ENCODE measurements at places on chromosomes 13 and 19. TPM values are rescaled to one million over a fixed set of nuclear protein-coding genes. Genes with fewer than 3 reads are reported as not detected.

DNA sequence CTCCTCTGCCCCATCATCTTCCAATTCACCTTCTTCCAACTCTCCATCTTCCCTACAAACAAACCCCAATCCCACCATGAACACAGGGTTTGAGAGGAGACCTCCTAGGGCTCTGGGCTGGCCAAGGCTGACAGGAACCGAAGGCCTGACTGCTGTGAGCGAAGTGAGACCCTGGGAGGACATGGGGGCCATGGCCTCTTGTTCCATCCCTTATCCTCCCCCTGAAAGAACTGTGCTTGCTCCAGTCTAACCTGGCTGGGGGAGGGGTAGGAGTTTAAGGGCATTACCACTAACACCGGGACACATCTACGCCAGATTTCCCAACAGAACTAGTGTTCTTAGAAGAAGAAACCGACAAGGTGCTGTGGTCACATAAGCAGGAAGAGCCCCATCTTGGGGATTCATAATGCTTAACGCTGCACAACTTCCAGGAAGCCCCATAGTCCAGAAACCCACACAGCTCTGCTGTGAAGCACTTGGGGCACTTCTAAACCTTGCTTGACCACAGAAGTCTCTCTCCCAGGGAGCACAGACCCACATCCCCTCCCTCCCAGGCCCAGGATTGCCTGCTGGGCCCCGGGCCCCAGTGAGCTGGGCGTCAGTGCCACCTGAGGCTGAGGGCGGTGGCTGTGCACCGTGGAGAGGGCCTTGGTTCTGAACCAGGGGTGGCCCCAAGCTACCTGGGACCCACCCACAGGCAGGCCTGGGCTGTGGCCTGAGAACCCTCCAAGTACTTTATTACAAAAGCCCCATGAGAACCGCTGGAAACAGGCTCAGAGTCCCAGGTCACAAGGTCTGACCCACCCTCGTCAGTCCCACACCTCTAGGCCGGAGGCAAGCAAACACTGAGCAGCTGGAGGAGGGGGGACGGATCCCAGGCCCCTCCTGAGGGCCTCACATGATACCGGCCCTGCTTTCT is 18.8 kb downstream of the ZC3H4 start:
- DNase-seq, result peak; percentile 23

DNA sequence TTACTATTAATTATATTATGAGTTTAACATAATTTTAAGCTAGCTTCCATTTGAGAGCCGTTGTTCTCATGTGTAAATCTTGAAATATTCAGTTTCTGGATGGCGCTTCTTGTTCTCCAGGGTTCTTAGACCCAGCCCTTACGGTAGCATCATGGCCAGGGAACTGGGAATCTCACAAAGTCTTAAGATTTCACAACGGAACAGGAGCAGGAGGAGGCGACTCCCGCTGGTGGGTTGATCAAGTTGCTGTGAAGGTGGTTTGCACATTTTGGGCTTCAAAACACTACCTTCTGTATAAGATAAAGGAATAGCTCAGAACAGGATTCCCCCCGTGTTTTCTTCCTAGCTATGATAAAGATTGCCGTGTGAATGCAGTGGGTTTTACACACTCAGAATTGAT is 2.8 kb downstream of the NAXD start:
- no peak for DNase-seq

GRCh38 chr13:65943708-65944107 is 1286.4 kb downstream of the PCDH9 start:
- DNase-seq, result no peak

Gene AXL
- total RNA-seq, result 104 TPM

GRCh38 chr19:53985863-53986262 is 5.6 kb upstream of the CACNG6 start:
- no peak for DNase-seq

DNA sequence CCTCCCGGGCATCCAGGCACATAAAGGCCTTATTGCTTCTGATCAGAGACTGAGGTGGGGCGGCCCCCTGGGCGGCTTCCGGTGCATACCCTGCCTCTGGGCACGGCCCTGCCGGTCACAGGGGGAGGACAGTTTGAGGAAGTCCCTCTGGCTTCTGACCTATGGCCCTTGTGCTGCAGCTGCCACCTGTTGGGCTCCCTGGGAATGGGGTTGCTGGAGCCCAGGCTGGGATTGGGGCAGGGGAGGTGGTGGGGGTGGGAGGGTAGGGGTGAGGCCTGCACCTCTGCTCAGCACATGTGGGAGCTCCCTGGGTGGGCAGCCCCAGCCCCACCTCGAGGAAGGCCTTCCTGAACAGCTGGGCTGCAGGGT is 10.7 kb downstream of the ANO8 start:
- DNase-seq, result no peak

GRCh38 chr13:75305059-75305458 is 176.9 kb downstream of the TBC1D4 start:
- peak; percentile 77 for DNase-seq

Gene TSKS
- total RNA-seq, result not detected

Gene RELB
- 4.8 TPM for total RNA-seq

Gene MARCHF2
- 77.0 TPM for total RNA-seq

Gene CACNA1A
- 26.7 TPM for total RNA-seq

Gene ATXN8OS
- 2.6 TPM for total RNA-seq

Gene ZNF229
- total RNA-seq, result 4.1 TPM

DNA sequence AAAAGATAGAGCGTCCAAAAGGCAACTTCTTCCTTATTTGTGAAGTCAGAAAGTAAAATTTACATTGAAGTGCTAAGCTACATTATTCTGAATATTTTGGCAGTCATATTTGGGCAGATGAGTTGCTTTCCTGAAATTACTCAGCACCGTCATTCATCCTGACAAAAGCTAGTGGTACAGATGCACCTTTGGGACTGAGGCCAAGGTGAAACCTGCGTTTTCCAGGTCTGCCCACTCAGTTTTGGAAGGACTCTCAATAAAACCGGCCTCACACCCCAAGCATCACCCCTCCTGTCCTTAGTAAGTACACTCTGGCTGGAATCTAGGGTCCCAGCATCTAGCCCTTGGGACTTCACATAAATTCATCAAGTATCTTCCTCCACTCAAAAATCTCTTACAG is 187.5 kb downstream of the TM9SF2 start:
- no peak for DNase-seq

DNA sequence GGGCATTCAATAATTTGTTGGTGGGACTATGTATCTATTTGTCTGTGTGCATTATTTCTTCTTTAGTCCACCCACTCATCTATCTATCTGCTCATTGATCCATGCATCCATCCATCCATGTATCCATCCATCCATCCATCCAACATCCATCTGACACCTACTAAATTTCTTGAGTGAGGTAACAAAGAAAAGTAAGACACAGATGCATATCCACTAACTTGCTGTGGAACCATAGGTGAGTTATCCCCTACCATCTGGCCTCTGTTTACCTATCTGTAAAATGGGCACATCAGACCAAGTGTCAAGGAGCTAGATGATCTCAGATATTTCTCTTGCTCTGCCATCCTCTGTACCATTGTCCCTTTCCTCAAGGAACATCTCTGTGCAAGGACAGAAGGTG is 54.7 kb downstream of the ZNF536 start:
- DNase-seq, result no peak

Gene TMPRSS9
- not detected for total RNA-seq

Gene MUC16
- 2.9 TPM for total RNA-seq

GRCh38 chr13:33322965-33323668 is 37.6 kb upstream of the STARD13 start:
- DNase-seq, result peak; percentile 22

DNA sequence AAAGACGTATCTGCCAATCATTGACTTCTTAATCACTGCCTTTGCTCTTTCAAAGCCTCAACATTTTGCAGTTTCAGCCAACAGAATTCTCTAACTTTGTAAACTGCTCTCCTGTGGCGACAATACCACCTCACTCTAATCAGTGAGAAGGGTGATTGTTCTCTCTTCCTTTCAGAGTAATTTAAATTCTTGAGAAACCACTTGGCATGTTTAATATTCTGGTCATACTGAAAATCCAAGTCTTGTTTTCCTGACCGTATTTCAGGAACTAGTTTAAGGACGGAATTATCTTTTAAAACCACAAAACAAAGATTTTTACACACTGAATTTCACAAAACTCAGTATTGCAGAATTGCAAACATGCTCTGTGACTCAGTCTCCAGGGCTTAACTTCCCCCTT is 5.2 kb upstream of the CDC16 start:
- DNase-seq, result no peak

DNA sequence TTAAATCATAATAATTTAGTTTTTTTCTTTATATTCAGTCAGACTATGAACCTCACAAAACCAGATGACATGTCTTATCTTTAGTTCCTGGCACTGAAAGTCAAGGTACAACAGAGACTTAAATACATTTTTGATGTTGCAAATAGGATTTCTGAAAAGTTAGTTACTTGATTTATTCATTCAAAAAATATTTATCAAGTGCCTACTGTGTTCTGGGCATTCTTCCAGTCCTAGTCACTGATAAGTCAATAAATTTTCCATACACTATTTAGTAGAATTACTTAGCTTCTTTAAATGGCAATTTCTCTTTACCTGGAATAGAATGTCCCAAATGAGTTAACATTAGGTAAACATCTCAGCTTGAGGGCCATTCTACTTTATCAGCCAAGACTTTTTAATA is 938.3 kb upstream of the PCDH9 start:
- DNase-seq, result no peak

DNA sequence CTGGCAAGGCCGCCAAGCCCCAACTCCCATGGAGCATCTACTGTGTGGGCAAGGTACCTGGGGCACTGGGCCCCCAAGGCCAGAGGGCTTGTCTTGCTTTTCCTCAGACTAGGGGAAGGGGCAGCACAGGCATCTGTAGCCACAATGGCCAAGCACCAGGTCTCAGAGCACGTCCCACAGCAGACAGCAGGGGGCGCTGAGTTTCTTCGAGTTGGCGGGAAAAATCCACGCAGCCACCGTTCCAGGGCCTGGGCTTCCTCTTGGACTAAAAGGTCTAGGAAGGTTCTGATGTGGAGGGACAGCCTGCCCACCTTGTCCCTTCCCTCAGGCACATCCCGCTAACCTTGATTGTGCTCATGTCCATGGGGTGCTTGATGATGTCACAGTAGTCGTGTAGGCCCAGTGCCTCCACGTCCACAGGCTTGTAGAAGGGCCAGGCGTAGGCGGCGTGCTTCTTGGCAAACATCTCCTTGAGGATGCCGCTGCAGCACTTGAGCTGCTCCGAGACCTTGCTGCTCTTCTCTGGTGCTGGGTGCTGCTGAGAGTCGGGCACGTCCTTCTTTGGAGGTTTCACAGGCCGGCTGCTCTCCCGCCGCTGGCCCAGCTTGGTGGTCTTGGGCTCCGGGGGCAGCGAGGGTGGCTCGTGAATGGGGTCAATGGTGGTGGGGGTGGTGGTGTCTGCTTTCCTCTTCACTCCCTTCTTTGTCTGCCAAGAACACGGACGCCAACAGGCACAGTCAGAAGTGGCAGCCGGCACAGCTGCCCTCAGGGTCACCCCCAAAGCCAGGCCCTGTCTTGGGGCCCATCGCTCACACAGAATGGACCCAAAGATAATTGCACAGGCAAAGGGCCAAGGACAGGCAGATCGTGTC is 32.0 kb upstream of the EPHX3 start:
- peak; percentile 64 for DNase-seq

- no peak for DNase-seq
These were observed 239.7 kb upstream of the MAB21L1 start for GRCh38 chr13:35716186-35716585.

DNA sequence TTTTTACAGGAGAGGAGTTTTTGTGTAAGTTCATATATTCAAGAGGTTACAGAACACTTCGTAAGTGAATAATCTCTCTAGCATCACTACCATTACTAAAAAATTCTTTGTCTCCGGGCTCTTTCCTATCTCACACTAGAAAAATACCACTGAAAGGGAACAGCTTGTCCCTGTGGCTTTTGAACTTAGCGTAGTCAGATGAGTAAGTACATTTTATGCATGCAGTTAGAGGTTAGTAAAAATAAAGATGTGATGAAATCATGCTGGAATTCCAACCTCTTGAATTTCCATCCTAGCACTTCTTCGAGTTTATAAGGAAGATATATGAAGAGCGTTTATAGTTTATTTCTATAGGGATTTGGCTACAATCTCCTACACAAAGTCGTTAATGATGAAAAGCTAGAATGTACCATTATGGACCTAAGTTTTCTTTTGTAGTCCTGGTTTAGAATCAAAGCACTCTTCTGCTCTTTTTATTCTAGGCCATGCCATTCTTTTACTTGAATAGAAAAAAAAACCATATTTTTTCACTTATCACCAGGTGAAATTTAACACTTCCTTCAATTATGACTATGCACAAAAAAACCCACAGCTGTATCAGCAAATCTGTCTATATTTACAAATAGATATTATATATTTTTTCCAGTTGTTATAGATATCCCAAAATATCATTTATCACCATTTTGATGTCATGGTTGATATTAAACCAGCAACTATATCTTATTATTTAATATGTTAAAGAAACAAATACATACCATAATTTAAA is 139.9 kb upstream of the PCDH9 start:
- peak; percentile 91 for DNase-seq

Gene COX7A1
- 4.3 TPM for total RNA-seq

DNA sequence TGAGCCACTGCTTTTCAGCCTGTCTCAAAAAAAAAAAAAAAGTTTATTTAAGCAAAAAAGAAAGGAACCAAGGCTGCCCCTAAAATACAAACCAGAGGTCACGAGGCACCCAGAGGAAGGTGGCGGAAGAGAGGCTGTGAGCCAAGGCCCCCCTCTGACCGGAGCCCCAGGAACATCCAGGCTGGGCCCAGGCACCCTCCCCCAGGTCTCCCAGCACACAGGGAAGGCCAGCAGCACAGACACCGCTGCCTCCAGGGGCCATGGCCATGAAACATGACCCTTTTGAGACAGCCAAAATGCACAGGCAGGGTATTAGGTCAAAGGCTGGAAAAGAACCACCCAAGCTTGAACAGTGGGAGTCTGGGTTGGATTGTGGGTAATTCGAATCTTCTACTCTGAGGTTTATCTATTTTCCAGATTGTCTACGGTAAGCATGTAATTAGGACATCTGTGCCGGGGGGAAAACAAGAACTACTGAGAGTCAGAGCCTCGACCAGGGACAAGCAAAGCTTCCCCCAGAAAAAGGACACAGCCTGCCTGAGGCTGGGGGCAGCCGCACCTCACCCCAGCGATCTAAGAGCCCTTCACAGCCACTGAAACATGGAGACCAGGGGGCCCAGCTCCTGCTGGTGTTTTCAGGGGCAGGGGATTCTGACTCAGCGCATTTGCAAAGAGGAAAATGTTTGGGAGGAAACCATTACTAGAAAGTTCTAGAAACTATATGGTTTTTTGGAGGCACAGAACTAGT is 8.4 kb downstream of the PEX11G start:
- no peak for DNase-seq

Gene ZNF99
- 13.2 TPM for total RNA-seq

DNA sequence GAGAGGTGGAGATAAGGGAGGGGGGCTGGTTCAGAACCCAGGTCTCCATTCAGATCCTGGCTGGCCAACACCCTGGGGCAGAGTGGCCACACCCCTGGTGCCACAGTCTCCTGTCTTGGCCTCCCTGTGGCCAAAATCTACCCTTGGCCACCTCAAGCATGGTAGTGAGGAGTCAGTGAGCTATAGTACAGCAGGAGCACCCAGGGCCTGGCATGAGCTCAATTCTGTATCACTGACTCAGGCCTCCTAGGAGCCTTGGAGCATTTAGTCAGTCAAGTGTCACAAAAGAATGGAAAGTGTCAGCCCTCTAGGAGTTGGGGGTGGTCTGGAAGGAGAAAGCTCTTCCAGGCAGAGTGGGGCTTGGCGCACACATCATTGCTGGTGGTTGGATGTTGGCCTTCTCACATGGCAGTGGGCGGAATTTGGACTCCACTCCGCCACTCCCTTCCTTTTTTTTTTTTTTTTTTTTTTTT is 6.6 kb upstream of the CD79A start:
- no peak for DNase-seq

- no peak for DNase-seq
These were observed 8.5 kb downstream of the PLEKHJ1 start for GRCh38 chr19:2227415-2228156.

Data from umbilical cord (tissue), 2 donors.